NCI-H69 (cell line): ENCODE measurements at places on chromosomes 12 and 14.

DNA sequence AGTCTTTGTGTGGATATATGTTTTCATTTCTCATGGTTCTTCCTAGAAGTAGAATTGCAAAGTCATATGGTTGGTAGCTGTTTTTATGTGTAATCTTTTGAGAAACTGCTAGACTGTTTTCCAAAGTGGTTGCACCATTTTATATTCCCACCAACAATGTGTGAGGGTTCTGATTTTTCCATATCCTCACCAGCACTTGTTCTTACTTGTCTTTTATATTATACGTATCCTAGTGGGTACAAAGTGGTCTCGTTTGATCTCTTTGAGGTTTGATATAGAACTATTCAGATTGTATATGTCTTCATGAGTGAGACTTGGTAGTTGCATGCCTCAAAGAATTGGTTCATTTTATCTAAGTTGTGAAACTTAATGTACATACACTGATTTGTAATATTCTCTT is 91.3 kb downstream of the BEGAIN start:
- DNase-seq, result no peak

- no peak for DNase-seq
Observed at GRCh38 chr12:25317553-25317952, 66.8 kb upstream of the KRAS start.

DNA sequence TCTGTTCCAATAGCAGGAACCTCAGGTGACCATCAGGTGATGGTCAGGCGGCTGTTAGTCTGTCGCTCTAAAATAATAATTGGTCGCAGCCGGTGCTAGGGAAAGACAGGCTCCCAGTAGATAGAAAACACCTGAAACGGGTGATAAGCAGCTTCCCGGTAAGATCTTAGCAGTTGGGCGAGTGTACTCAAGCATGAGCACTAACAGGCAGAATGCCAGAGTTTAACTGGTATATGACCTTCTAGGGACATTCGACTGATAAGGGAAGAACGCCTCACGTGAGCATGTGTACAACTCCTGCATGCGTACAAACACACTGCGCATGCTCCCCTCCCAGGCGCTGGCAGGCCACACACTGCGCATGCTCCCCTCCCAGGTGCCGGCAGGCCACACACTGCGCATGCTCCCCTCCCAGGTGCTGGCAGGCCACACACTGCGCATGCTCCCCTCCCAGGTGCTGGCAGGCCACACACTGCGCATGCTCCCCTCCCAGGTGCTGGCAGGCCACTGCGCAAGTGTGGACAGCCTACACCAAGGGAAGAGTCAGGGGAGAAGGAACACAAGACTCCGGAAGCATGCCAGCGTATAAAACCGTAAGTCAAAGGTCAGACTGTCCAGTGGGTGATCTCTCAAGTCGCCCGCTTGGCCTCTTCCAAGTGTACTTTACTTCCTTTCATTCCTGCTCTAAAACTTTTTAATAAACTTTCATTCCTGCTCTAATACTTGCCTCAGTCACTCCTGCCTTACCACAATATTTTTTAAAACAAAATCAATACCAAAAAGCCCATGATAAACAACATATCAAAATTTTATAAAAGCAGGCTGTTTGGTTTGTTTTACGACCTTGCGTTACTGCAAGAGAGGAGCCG is 24.5 kb downstream of the GPRC5D start:
- DNase-seq, result peak; percentile 88

DNA sequence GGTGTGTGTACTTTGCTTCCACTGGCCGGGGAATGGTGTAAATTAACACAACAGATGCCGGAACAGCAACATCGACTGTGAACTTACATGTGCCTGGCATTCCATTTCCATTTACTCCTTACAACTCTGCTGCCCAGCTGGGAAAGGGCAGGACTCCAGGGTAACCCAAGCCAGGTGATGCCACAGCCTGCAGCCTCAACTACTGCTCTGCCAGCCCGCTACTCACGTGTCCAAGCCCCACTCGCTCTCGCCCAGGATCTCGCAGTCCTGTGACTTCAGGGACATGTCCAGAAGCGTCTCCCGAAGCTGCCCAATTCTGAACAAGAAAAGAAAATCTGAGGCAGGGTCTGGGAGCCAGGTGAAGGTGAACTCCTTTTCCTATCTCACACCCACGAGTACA is 10.7 kb downstream of the ABCD4 start:
- no peak for DNase-seq

DNA sequence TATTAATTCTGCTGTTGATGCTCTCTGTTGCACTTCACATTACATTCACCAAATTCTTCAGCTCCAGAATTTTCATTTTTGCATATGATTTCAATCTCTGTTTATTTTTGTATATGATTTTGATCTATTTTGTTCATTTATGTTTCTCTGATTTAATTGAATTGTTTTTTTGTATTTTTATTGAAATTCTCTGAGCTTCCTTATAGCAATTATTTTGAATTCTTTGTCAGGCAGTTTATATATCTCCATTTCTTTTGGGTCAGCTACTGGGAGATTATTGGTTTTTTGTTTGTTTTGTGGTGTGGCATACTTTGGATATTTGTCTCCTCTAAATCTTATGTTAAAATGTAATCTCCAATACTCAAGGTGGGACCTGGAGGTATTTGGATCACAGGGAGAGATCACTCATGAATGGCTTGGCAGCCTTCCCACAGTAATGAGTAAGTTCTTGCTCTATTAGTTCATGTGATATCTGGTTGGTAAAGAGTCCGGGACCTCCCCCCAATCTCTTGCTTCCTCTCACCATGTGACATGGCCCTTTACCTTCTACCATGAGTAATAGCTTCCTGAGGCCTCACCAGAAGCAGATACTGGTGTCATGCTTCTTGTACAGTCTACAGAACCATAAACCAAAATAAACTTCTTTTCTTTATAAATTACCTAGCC is 8.7 kb upstream of the TCL1A start:
- no peak for DNase-seq

- DNase-seq, result peak; percentile 92
Observed at GRCh38 chr14:29085546-29085945, 319.0 kb downstream of the FOXG1 start.

GRCh38 chr12:51524386-51524901 is 66.6 kb upstream of the SCN8A start:
- peak; percentile 17 for DNase-seq

GRCh38 chr12:25397001-25397400 is 146.3 kb upstream of the KRAS start:
- DNase-seq, result no peak

DNA sequence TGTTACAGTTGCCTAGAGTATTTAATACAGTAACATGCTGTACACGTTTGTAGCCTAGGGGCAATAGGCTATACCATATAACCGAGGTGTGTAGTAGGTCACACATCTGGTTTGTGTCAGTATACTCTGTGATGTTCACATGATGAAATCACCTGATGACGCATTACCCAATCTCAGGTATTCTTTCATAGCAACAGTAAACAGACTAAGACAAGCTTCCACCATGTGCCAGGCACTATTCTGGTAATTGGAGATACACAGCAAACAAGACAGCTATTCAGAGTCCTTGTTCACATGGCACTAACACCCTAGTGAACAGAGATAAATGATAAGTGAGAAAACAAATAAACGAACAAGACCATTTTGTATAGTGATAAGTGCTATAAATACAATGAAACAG is 3.8 kb upstream of the PDE3A start:
- DNase-seq, result peak; percentile 72
